ENCODE measurements at places on chromosomes 13 and 19. TPM values are rescaled to one million over a fixed set of nuclear protein-coding genes. Genes with fewer than 3 reads are reported as not detected.

The ZNF471 gene
- 14.7 TPM for total RNA-seq

The ACER1 gene
- total RNA-seq, result not detected

The CERS4 gene
- total RNA-seq, result 4.2 TPM

The ZNF559 gene
- 19.5 TPM for total RNA-seq

The KCTD4 gene
- total RNA-seq, result 1.2 TPM

The ZNF649 gene
- 9.0 TPM for total RNA-seq

The FFAR1 gene
- not detected for total RNA-seq

The KLK4 gene
- 1.1 TPM for total RNA-seq

The COMP gene
- 0.95 TPM for total RNA-seq

The CRLF1 gene
- total RNA-seq, result 7.0 TPM

The MEDAG gene
- 8.9 TPM for total RNA-seq

The ZNF599 gene
- total RNA-seq, result 3.3 TPM

The SPHK2 gene
- 54.8 TPM for total RNA-seq

The HCST gene
- 4.6 TPM for total RNA-seq

The ZNF540 gene
- 8.4 TPM for total RNA-seq

The SERTAD3 gene
- total RNA-seq, result 39.3 TPM

The MAP4K1 gene
- total RNA-seq, result 10.6 TPM

The SPTBN4 gene
- total RNA-seq, result 0.29 TPM

The CCL25 gene
- not detected for total RNA-seq

The UPF3A gene
- 41.0 TPM for total RNA-seq

The ZNF667 gene
- 10.5 TPM for total RNA-seq

All from mucosa of descending colon (tissue), 3 donors.